ENCODE measurements at places on chromosomes 1 and 21.

DNA sequence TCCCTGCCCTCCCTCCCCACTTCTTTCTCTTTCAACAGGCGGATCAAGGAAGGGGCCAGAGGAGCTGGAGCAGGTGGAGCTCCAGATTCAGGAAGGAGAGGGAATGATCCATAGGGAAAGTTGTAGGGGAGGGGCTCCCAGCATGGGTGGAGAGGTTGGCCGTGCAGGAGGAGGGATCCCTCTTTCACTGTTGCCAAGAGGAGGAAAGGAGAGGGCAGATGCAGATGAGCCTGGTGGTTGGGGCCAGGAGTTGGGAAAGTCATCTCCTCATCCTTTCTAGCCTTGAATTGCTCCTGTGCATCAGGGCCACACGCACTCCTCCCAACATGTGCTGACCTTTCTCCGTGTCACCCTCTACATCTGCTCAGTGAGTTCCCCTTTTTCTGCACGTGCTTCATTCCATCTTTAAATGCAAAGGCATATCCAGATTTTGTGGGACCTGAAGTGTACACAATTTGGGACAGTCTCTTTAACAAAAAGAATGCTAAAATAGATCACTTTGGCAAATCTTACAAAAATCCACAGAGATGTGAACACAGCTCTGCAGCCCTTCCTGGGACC lies 32.4 kb downstream of the ZBTB18 start:
- no peak for DNase-seq

DNA sequence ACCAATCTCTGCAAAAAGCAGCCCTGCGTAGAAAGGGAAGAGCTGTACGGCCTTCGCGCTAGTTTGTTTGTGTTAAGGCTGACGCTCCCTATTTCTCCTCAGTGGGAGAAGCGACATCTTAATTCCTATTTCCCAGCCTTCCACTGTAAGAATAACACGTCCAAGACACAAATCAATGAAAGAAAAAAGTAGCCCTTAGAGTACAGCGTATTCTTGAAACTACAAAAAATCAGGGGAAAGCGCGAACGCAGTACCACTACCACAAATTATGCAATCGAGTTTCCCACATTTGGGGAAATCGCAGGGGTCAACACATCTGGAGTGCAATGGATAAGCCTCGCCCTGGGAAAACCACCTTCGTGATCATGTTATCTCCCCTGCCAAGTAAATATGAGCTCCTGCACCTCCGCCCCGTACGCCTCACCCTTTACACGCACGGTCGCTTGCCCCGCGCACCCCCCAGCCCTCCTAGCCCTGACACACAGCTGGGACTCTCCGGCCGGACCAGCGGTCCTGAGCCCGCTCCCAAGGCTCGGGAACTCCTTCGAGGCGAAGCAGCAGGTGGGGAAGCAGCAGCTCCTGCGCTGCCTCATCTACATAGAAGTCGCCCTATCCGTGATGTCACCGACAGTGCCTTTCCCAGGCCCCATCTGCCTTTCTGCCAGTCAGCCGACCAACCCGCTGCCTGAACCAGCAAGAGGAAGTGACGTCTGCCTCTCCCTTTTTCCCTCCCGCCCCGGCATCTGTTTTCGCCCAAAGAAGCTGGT lies 94.7 kb downstream of the PPIAL4G start:
- DNase-seq = peak; percentile 84

GRCh38 chr1:20885121-20885520 lies 98.0 kb upstream of the HP1BP3 start:
- no peak for DNase-seq

GRCh38 chr1:81366173-81366572 lies 434.6 kb upstream of the ADGRL2 start:
- DNase-seq = no peak

DNA sequence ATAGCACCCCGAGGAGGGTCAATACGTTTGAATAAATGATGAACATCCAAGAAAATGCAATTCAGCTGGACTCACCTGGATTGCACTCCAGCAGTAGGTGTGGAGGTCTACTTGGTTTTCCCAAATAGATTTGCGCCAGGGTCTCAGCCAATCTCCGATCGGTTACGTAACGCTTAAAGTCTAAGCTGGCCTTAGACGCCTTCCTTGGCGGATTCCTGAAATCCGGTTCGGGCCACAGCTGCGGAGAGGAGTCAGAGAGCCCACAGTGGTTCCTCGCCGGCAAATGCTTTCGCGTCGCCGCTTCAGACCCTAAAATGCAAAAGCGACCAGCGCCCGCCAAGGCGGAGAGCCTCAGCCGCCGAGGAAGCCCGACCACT lies 322 bp downstream of the TFB2M start:
- no peak for DNase-seq

GRCh38 chr1:12038356-12039163 lies 19.3 kb downstream of the MIIP start:
- no peak for DNase-seq

GRCh38 chr1:117892512-117892911 lies 36.9 kb downstream of the GDAP2 start:
- no peak for DNase-seq

DNA sequence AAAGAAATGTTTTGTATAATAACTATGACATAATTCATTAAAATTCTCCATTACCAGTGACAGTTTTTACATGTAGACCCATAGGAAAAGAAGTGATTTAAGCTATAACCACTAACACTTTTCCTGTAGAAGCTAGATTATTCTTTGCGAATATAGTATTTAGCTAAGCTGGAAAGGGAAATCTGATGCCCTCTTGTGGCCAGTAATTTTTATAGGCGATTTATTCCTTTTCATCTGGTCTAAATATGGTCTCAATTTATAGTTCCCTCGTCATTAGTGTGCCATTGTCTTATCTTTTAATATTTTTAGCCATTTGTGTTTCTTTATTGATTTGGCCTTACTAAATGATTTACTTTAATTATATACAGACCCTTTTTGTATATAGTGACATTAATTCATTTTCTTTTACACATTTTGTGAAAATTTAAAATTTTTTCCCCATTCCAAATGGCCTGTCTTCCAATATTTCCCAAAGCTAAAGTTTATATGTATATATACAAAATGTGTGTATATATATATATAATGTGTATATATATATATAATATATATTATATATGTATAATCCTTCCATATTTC lies 26.7 kb downstream of the BTG3 start:
- DNase-seq = peak; percentile 18

GRCh38 chr1:182702826-182703524 lies 18.6 kb upstream of the RGS8 start:
- DNase-seq = no peak

- DNase-seq = no peak
These were observed 69.9 kb upstream of the DR1 start for GRCh38 chr1:93275634-93276295.

DNA sequence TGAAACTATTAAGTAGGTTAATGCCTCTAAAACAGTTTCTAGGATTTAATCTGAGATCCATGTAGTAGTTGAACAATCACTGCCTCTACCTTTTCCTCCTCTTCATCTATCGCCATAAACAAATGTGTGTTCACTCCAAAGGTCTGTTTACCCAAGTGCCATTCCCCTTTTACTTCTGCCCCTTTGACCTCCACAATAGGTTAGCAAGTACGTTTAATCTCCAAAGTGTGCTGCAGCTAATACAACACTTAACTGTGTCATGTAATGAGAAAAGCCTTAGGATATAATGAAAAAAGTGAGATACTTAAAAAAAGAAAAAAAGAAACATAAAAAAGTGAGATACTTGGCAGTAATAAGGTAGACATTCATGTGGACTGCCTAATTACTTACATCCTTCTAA lies 28.2 kb downstream of the GPBP1L1 start:
- no peak for DNase-seq

- no peak for DNase-seq
These were observed 45.3 kb upstream of the EDN2 start for GRCh38 chr1:41529621-41530395.

DNA sequence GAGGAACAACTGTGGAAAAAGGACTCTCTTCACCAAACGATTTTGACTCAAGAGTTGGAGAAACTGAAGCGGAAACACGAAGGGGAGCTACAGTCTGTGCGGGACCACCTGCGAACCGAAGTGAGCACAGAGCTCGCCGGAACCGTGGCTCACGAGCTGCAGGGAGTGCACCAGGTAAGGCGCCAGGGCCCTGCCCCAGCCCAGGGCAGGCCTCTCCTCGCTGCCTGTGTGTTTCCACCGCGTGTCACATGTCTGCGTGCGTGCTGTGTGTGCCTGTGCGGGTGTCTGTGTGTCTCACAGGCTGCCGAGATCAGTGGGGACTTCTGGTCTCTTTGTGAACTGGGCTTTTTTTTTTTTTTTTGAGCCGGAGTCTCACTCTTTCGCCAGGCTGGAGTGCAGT lies 43.0 kb downstream of the PCNT start:
- DNase-seq = no peak

DNA sequence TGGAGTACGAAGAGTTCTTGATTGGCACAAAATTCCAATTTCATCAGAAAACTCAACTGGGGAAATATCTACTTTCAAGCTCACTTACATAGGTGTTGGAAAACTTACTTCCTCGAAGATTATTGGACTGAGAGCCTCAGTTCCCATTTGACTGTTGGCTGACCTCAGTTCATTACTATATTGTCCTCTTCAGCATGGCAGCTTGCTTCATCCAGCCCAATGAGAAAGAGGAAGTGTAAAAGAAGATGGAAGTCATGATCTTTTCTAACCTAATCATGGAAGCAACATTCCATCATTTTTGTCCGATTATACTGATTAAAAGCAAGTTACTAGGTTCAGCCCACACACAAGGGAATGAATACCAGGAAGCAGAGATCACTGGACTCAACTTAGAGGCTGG lies 49.4 kb downstream of the HSD3B1 start:
- no peak for DNase-seq

- peak; percentile 36 for DNase-seq
These were observed 35.9 kb upstream of the ZNF644 start for GRCh38 chr1:91057784-91058183.

- no peak for DNase-seq
These were observed 17.2 kb upstream of the CXADR start for GRCh38 chr21:17495680-17496079.

GRCh38 chr1:236848274-236848923 lies 53.3 kb downstream of the MTR start:
- no peak for DNase-seq

GRCh38 chr1:20483833-20484518 lies 2.0 kb downstream of the CAMK2N1 start:
- DNase-seq = no peak

GRCh38 chr21:36780861-36781260 lies 81.9 kb downstream of the SIM2 start:
- DNase-seq = no peak

- DNase-seq = no peak
These were observed 23.5 kb downstream of the PROK1 start for GRCh38 chr1:110474444-110474843.

DNA sequence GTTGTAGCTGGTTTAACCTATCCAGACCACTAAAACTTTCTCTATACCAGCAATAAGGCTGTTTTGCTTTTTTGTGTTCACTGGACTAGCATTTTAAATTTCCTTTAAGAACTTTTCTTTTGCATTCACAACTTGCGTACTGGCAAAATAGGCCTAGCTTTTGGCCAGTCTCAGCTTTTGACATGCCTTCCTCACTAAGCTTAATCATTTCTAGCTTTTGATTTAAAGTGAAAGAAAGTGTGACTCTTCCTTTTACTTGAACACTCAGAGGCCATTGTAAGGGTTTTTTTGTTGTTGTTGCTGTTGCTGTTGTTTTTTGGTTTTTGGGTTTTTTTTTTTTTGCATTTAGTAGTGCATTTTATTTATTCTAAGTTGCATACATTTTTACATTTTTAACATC lies 15.2 kb downstream of the RPAP2 start:
- no peak for DNase-seq

- DNase-seq = no peak
These were observed 15.0 kb upstream of the ID3 start for GRCh38 chr1:23574265-23574754.

DNA sequence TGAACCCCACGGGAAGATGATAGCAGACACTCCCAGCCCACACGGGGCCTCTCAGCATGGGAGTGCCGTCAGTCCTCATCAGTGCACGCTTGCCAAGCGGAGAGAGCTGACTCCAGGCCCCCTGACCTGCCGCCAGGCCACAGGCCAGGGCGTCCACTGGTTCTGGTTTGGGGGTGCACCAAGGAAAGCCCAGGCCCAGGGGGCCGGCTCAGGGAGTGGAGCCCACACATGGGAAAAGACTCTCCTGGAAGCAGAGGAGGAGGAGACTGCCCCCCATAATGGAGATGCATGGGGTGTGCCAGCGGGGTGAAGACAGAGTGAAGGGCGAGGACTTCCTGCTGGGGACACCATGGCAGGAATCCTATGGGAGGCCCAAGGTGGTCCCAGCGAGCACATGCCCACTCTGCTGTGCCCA lies 6.4 kb downstream of the TRIM11 start:
- DNase-seq = no peak

DNA sequence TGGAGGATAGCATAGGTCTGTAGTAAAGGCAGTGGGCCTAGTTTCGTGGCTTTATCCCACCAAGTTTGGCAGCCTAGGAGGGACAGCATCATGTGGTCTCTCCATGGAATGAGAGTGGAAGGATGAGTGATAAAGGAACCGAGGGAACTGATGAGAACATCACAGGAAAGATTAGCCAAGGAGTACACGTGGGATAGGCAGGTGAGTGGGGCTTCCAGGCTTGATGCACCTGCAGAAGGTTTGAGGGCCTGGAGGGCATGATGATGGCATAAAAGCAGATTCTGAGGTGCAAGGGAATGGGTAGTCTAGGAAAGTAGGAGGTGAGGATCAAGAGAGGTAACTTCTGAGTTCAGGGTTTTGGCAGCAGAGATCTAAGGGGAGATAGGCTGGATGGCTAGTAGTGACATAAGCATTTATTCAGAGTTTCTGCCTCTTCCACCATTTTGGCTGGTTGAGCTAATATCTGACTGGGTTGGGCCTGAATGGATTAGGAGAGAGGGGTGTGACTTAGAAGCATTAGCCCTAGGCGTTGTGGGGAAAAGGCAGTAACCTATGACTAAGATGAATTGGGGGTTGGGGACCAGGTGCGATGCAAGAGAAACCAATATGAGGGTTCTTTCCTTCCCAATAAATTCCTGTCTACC lies 9.1 kb downstream of the PTGFRN start:
- no peak for DNase-seq

- DNase-seq = no peak
These were observed 285.6 kb downstream of the CACNA1E start for GRCh38 chr1:181768930-181769280.

GRCh38 chr21:39198800-39199199 lies 15.5 kb upstream of the PSMG1 start:
- DNase-seq = no peak

- no peak for DNase-seq
These were observed 48.5 kb downstream of the AJAP1 start for GRCh38 chr1:4702932-4703331.

GRCh38 chr1:31004231-31004621 lies 61.3 kb downstream of the PUM1 start:
- no peak for DNase-seq

GRCh38 chr1:167060141-167061072 lies 29.8 kb downstream of the GPA33 start:
- no peak for DNase-seq
